Right forelimb (tissue), 1 donor: ENCODE measurements at places on chromosomes 5 and 9.

DNA sequence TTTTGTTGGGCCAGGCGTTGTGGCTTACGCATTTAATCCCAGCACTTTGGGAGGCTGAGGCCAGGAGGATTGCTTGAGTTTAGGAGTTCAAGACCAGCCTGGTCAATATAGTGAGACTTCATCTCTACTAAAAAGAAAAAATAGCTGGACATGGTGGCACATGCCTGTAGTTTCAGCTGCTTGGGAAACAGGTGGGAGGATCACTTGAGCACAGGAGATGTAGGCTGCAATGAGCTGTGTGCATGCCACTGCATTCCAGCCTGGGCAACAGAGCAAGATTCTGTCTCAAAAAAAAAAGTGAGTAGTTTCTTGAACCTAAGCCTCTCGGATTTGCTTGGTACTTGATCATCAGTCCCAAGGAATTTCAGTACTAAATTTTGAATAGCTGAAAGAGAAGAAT lies 26.9 kb downstream of the G3BP1 start:
- no peak for DNase-seq

GRCh38 chr9:132116583-132116982 lies 36.9 kb upstream of the MED27 start:
- DNase-seq: no peak

GRCh38 chr9:21506626-21507482 lies 24.7 kb upstream of the IFNE start:
- no peak for DNase-seq

DNA sequence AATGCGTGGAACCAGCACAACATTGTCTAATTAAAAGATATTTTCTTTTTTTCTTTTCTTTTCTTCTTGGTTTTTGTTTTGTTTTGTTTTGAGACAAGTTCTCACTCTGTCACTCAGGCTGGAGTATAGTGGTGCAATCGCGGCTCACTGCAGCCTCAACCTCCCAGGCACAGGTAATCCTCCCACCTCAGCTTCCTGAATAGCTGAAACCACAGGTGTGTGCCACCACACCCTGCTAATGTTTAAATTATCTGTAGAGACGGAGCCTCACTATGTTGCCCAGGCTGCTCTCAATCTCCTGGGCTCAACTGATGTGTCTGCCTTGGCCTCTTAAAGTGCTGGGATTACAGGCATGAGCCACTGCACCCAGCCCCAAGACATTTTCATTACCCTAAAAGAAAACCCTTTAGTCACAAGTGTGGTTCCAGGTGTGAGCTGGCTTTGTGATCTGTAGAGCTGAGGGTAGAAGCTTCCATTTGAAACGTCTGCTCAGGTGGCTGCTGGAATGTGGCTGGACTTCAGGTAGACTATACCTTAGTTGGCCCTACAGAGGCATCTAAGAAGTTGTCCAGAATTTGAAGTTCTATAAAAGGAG lies 19.1 kb upstream of the NEK6 start:
- no peak for DNase-seq

DNA sequence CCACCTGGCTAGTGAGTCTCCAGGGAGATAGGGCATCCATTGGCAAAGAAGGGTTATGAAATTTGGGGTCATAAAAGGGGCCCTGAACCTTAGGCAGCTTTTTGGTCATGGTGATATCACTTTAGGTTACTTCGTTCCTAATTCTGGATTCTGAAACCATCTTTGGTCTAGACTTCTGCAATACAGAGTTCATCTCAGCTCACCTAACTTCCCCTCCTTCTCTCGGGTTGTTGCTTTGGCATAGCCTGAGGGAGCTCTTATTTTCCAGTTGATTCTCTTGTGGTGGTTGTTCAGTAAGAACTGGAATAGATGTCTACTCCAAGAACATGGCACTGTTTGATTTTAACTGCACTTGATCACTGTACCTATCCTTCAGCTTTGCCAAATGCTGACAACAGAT lies 148.9 kb upstream of the RUSC2 start:
- DNase-seq: no peak

DNA sequence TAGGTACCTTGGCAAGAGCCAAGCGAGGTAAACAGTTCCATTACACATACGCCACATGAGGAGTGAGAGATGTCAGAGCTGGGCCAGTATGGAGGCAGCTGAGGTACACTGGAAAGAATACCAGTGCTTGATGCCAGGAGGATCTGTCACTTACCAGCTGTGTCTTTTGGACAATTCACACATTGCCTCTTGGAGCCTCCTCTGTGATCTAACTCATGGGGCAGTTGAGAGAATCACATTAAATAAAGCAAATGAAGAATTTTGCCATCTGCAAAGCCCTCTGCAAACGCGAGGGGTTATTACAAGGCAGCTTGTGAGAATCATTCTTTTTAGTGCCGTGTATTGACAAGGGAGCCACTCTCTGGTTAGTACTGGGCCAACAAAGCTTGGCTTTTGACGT lies 429.7 kb upstream of the KLF4 start:
- DNase-seq: no peak

DNA sequence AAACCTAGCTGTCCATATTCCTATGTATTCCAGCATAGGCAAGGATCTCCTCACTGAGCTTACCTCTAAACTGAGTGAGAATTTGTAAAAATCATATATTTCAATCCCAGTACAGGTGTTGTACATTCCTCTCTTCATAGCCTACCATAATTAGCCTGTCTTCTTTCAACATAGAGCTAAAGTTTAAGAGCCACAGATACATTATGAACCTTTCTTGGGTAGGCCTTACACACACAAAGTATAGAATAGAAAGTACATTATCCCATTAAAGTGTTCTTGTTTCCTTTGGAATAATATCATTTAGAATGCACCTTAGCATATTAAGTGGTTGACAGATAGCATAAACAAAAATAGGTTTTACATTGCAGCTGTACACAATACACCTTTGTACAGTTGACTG lies 282.1 kb upstream of the TMEM161B start:
- no peak for DNase-seq

DNA sequence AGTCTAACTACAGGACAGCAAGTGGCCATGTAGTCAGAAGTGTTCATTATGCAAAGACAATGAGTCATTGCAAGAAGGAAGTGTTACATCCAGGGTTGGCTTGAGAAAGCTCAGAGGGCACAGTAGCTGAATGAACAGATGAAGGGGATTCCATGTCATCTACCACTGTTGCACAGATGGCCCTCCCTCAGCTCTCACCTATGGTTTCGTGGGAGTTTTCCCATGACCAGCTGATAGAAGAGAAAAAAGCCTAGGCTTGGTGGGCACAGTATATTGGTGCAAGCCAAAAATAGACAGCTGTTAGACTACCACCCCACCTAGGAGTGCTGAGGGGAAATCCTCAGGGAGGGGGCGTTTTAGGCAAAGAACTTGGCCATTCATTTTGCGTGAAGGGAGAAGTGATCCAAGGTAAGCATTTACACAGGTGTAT lies 217.0 kb downstream of the DMRT2 start:
- no peak for DNase-seq

- no peak for DNase-seq
Observed at GRCh38 chr5:73344835-73345234, 103.7 kb downstream of the FOXD1 start.

- DNase-seq: no peak
Observed at GRCh38 chr9:17389026-17389425, 189.8 kb upstream of the SH3GL2 start.

GRCh38 chr9:120924698-120925534 lies 1.7 kb downstream of the TRAF1 start:
- DNase-seq: peak; percentile 23

DNA sequence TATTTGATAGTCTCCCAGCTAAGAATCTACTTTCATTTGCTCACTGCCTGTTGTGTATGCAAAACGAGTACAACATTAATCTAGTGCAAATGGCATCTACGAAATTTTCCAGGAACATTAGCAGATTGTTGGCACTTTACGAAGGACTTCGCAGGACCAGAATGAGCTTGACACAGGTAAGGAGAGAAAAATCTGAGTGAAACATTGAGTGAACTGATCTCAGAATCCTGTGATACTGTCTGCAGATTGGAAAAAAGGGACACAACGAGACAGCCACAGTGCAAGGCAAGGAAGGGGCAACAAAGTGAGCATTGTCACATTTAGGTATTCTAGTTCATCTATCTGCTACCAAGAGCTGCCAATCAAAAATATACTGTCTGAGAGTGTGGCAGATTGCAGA lies 350.5 kb downstream of the ZNF608 start:
- no peak for DNase-seq

DNA sequence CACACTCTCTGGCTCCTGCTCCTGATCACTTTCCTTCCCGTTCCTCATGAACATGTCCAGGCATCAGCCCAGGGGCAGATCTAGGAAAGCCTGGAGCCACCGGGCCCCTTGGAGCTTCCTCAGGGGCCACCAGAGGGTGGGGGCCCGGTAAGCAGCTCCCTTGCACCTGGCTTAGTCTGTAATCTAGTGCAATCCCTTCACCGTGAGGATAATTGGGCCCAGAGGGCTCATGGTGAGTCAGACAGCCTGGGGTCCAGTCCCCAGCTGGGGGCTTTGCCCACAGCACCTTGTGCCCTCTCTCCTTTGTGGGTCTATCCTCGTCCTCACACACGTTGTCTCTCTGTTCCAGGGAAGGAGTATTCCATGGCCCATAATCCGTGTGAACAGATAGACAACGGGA lies 10.4 kb upstream of the ALDH1B1 start:
- DNase-seq: no peak

DNA sequence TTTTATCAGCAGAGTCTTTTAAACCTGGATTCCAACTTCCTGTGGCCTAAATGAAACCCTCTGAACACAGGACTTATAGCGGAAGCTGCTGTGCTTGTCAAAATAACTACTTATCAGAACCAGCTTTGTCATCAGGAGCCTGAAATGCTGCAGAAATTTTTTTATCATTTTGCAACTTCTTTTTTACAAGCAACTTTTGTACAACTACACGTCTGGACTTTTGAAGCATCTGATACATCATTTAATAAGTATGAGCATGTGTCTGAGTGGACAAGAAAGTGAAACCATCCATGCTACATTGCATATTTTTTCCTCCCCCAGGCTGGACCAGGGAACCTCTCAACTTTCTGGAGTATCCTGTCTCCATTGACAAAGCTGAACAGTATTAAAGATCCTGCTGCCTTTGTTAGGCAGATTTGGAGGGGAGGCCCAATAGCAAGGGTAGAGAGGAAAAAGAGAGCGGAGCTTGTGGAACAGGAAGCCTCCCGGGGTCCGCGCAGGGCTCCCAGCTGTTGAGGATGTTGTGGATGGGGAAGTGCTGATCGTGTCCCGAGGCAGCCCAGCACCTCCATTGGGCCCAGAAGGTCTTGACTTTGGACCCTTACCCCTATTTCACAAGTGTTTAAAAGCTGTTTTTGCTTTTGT lies 196.6 kb downstream of the MSX2 start:
- DNase-seq: no peak

GRCh38 chr5:171629628-171630349 lies 155.8 kb upstream of the SMIM23 start:
- peak; percentile 80 for DNase-seq

GRCh38 chr5:122581629-122582028 lies 193.3 kb upstream of the SNX2 start:
- no peak for DNase-seq

DNA sequence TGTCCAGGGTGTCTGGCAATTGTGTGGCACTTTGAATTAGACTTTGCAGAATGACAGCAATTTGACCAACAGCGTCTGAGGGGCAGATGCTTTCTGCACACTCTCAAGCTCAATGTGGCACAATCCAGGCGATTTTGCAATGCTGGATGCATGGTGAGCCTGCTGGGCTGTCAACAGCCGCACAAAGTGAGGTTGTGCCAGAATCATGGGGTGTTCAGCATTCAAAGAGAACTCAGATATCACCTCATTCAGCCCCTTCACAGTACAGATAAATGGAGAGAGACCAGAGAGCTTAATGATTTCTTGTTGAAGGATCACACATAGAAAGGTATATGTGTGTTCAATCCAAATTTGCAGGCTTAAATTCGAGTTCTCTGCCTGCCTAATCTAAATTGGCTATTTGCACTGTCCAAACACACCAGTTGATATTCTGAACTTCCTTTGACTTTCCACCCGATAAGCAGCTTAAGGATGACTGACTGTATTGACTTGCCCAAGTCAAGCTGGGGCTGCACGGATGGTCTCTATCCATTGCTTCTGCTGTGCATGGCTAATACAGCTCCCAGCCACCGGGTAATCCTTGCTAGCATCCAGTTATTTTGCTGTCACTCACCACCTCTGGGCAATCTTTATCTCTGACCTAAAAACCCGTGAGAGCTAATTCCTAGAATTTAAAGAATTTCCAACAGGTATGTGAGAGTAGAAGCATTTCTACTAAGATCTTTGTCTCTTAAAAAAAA lies 157.9 kb upstream of the TAS2R1 start:
- no peak for DNase-seq
